ENCODE measurements at places on chromosomes 2 and 18.

- DNase-seq, result no peak
Observed at GRCh38 chr2:172248381-172248780, 145.7 kb upstream of the DLX2 start.

DNA sequence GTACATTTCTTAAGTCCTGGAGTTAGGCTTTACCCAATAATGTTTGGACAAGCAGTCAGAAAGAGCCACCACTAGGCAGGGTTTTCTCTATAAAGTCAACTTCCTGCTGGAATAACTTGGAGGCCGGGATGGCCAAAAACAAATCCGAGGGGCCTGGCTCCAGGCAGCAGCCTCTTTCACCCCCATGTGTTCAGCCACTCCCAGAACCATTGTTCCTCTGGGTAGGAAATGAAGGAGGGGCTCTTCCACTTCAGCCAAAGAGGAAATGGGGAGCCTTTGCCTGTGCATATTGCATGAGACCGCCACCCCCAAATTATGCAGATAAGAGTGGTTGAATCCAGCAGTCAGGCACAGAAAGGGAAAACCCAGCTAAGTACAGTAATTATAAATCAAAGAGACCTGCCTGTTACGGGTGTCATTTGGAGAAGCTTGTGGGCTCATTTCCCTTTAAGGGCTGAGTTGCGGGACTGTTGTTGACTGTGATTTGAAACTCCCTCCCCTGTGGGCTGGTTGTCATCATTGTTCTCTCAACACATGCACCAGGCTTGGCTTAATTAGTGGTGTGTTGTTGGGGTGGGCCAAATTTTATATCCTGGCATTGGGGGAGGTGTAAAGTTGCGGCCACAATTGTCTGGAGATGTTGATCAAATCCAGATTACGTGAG is 212.8 kb upstream of the SOX11 start:
- DNase-seq, result no peak

DNA sequence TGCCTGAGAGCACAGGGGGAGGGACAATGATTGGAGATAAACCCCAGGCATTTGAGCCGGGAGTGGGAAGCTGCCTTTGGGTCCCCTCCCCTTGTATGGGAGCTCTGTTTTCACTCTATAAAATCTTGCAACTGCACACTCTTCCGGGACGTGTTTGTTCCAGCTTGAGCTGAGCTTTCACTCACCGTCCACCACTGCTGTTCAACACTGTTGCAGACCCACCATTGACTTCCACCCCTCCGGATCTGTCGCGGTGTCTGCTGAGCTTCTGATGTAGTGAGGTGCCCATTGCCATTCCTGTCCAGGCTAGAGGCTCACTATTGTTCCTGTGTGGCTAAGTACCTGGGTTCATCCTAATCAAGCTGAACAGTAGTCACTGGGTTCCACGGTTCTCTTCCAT is 231.6 kb upstream of the CWC22 start:
- DNase-seq, result no peak

GRCh38 chr2:239601201-239601851 is 200.5 kb upstream of the HDAC4 start:
- no peak for DNase-seq

DNA sequence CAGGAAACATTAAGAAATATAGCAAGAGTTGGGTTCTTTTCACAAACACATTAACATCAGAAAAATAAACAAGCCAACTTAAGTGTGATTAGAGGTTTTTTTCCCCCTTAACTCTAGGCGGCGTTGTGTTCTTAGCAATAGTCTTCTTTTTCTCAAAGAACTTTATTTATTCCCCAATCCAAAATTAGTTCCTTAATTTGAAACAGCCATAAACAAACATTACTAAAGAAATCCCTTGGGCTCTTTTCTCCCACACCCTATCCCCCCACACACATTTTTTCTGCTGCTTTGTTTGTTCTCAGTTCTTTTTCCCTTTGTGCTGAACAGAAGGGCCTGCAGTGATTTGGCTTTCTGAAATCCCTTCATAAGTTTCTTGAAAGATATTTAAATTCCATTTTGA is 13.2 kb upstream of the MYO1B start:
- peak; percentile 71 for DNase-seq

- no peak for DNase-seq
Observed at GRCh38 chr18:31100436-31101182, 1.6 kb downstream of the DSC2 start.

DNA sequence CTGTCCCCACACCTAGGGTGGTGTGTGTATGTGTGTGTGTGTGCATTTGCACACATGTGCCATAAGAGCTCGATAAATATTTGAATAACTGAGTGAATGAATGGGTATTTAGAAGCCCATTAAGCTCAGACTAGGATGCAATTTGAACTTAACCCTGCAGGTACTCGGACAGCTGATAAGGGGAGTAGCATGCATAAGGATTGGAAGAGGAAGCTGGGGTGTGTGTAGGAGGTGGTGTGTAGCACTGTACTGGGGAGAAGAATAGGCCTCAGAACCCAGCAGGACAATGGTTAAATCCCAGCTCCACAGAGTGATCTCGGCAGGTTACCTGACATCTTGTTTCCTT is 1.8 kb upstream of the KCNF1 start:
- no peak for DNase-seq

DNA sequence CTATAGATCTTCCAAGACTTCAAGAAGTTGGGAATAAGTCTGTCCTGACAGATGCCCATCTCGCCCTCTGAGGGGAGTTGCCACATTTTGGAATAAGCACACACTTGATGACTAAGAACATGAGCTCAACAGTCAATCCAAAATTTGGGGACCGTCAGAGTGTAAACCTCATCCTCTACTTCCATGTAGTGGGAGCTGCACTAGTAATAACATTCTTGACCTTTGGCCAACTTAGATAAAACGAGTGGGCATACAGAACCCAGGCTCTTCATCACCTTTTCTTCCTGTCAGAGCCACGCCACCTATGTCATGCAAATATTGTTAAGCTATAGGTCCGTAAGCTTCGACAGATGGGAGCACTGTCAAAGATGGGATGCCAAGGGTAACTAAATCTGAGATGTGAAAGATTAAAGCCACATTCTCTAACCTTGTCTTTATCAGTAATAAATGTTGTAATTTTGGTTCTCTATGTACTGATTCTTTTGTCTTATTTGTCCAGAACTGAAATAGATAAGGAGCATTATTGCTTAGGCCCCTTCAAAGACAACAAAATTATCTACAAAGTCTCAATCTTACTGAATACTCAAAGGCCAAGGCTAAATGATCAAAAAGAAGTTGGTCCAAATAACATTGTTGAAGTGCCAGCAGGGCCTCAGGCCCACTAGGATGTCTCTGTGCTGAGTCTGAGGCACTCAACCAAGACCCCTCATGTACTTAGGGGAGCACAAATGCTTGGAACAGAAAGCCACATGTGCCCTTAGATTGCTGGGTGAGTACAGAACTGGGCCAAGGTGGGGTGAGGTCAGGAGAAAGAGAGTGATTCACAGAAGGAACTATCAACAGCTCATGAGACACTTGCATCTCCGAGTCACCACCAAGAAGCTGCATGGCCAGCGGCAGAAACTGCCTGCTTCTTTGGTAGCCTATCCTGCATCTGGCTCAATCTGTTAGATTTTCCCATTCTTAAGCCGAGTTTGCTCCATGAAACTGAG is 15.0 kb downstream of the CDH2 start:
- DNase-seq, result peak; percentile 70

DNA sequence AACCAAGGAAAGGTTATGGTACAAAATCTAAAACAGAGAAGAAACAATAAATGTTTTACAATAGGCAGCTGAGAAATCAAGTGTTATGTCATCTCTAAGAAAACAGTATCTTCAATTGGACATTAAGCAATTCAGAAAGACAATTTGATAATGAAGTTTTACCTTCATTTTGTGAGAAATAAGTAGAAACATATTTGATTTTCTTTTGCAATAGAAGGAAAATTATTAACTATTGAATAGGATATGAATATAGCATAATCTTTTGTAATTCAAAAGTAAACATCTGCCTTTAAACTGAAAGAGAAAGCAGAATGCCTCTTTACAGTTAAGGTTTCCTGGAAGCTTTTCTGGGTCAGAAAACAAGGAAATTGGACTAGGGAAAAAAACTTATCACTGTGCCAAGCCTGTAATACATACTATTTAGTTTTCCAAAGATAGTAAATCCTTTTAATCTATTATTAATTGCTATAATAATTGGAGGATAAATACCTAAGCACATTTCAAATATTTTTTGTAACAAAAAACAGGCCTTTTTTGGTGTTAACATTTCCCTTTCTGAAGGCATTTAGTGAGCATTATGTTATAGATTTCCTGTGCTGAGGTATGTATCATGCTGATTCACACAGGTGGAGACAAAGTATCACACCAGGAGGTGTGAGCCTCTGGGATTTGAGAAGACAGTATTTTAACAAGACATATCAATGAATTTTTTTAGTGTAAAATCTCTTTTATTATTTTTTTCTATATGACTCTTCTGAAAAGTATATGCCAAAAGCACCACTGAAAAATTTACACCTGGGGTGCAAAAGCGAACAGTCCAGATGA is 947.0 kb upstream of the CDH2 start:
- no peak for DNase-seq

DNA sequence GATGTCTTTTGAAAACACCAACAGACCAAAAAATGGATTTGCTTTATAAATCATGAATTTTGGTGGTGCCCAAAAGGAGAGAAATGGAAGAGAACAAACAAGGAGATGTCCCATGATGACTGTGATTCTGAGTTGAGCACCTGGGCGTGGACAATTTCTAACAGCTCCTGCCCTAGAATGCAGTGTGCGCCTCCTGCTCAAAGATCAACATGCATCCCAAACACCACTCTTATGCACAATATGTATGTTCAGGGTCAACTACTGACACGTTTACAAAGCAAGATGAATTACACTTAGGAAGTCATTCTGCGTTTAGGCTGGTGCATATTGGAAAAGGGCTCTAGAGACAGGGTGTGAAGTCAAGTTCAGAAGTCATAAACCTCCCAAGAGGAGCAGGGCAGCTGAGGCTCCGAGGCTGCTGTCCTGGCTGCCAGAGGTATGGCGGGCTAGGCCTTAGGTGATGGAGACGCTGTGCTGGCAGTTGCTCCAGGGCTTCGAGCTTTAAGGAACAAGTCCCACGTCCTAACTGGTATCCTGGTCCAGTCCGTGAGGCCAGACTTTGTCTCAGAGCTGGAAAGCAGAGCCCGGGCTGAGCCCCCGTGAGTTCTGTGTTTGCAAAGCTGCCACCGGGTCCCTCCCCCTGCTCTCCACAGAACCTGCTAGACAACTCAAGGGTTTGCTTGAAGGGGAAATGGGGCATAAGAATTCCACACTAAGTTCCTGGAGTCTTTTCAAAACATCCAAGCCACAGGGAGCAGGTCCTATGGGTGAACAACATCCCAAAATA is 74.0 kb downstream of the ZNF516 start:
- DNase-seq, result no peak

GRCh38 chr2:119756837-119757236 is 2.9 kb upstream of the PTPN4 start:
- DNase-seq, result peak; percentile 78

- DNase-seq, result peak; percentile 63
Observed at GRCh38 chr2:101718993-101719571, 21.6 kb downstream of the MAP4K4 start.

DNA sequence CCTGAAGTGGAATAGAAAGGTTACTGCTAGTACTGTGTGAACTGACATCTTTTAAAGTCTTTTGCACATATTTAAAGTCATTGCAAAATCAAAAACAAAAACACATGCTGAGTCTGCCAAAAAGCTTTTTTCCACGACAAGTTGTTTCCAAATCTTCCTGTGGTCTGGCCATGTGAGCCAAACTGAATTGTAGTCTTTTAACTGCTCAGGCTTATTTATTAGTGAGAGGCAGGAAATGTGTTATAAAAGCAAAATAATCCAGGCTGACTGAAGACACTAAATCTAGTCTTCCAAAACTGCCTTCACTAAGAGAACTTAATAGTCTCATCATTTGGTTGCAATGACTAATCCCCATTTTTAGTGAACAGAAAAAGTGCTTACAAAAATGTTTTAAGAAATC is 2.3 kb downstream of the KRCC1 start:
- DNase-seq, result peak; percentile 76

- peak; percentile 60 for DNase-seq
Observed at GRCh38 chr2:152336119-152336853, 1.3 kb downstream of the FMNL2 start.

DNA sequence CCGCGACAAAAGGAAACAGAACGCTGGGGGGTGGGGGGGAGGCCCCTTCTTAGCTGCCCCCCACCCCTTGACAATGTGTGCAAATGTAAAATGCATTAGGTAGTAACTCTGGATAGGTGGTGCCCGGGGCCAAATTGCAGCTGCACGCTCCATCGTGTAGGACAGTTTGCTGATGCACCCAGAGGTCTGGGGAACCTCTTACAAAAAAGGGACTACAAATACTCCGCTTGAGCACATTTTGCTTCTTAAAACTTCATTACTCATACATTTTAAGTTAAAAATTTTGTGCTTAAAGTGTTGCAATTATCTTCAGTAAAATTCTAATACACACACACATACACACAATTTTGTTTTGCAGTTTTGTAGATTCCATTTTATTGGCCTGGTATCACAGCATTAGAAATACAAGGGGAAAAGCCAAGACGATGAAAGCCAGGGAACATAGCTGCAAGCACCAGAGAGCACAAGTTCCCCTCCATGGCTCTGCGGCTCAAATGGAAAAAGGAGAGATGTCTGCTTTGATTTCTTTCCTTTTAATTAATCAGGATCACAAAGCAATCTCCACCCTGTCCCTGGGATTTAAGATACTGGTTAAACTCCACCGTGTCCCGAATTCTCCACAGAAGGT is 582.1 kb downstream of the ZEB2 start:
- peak; percentile 15 for DNase-seq

DNA sequence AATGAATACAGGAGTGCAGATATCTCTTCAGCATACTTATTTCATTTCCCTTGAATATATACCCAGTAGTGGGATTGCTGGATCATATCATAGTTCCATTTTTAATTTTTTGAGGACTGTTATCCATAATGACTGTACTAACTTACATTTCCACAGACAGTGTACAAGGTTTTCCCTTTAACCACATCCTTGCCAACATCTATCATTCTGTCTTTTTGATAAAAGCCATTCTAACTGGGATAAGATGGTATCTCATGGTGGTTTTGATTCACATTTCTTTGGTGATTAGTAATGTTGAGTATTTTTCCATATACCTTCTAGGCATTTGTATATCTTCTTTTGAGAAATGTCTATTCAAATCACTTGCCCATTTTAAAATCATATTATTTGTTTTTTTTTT is 325.2 kb downstream of the CYP26B1 start:
- peak; percentile 37 for DNase-seq
